ENCODE measurements at places on chromosomes 4 and X.

DNA sequence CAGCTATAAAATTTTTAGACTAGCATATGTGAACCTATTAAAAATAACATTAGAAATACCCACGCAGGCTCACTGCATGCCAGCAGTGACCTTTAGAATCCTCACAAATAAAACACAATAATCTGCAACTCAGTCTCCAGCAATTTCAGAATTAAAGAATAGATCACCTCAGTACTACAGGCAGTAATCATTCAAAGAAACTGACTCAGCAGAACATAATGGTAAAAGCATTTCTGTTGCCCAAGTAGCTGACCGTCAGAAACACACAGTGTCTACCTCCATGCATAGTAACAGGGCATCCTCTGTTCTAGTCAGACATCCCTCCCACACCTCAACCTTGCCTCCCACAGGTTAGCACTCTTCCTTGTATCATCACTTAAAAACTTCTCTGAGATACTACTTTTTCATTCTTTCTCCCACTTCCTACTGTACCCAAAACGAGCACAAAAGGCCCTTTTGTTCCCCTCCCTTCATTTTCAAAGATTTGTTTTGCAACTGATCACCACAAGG is 65.7 kb upstream of the BEND2 start:
- DNase-seq: no peak

GRCh38 chr4:1459081-1459721 is 53.0 kb upstream of the NKX1-1 start:
- DNase-seq: no peak

DNA sequence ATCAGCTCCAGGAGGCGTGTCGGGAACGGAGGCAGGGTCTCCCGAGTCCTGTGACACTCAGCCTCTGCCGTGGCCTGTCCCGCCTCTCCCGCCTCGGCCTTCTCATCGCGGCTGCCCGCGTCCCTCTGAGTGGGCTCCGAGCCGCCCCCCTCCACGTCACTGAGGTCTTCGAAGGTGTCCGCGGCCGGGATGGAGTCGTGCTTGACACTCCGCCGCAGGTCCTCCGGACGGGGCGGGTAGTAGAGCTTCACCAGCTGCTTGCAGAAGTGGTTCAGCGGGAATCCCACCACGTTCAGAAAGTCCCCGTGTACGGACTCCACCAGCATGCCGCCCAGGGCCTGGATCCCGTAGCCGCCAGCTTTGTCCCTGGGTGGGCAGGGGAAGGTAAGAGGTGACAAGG is 25.0 kb downstream of the ASMTL start:
- DNase-seq: no peak

DNA sequence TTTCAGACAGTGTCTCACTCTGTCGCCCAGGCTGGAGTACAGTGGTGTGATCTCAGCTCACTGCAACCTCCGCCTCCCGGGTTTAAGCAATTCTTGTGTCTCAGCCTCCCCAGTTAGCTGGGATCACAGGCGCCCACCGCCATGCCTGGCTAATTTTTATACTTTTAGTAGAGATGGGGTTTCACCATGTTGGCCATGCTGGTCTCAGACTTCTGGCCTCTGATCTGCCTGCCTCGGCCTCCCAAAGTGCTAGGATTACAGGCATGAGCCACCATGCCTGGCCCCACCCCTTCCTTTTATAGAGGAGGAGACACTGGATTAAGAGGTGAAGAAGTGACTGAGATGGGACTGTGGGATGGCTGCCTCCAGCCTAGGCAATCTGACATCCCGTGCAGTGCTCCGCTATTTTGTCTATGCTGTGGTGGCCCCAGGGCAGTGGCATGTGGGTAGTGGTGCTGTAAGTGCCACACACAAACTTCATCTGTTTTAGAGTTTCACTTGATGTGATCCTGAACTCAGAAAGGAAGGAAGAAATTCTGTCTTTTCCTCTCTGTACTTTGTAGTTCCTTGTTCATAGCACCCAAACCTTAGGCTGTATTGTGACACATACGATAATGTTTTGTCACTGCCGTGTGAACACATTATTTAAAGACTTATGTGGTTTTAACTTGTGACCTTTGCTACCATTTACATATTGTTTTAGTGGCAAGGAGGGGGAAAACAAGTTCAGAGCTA is 48.9 kb downstream of the FNIP2 start:
- no peak for DNase-seq

GRCh38 chr4:175229154-175229553 is 311.0 kb downstream of the ADAM29 start:
- DNase-seq: no peak

GRCh38 chr4:152935143-152935542 is 980 bp upstream of the FHDC1 start:
- DNase-seq: no peak

DNA sequence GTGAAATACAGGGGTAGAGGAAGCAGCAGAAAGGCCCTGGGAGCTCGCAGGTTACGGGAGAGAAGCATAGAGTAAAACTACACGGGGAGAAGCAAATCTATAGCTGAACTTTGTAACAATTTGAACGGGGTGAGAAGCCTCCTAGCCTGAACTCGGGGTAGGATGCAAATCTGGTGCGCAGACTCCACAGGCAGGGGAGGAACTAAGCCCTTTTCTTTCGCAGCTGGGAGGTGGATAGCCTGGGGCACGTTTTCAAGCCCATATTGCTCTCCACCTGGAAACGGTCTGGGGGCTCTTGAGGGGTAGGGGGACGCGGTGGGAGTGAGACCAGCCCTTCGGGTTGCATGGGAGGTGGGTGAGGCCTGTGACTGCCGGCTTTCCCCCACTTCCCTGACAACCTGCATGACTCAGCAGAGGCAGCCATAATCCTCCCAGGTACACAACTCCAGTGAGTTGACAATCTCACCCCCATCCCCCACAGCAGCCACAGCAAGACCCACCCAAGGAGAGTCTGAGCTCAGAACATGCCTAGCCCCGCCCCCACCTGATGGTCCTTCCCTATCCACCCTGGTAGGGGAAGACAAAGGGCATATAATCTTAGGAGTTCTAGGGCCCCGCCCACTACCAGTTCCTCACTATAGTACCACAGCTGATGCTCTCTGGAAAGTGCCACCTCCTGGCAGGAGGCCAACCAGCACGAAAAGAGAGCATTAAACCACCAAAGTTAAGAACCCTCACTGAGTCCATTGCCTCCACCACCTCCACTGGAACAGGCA is 29.9 kb downstream of the SOWAHB start:
- no peak for DNase-seq

DNA sequence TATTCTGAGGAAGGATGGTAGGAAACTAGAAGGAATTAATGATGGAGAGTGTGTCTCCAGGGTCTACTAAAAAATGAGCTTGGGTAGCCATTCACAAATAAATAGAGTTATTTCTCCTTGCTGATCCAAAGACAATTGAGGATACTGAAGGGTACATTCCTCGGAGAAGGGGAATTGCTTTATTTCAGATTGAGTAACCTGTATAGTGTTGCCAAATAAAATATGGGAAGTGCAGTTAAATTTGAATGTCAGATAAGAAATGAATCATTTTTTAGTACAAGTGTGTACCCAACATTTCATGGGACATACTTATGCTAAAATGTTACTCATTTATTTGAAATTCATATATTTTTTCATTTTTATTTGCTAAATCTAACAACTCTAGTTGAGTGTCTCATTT is 16.0 kb upstream of the VSIG1 start:
- no peak for DNase-seq

Measured in nucleus accumbens (tissue), 56 donors.